ENCODE measurements at places on chromosomes 3 and 15.

DNA sequence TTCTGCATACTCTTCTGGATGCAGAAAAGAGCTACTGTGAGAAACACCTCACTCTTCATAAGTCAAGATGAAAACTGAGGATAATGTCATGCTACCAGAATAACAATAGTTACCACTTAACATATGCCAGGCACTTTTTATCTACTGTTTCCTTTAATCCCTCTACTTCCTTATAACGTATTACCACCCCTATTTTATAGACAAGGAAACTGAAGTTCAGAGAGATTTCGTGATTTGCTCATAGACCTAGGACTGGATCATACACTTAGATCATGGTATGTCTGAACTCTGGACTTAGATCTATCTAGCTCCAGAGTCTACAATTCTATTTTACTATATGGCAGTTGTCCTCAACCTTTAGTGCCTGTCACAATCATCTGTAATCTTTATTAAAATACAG lies 155.7 kb upstream of the TSPAN3 start:
- DNase-seq: no peak

DNA sequence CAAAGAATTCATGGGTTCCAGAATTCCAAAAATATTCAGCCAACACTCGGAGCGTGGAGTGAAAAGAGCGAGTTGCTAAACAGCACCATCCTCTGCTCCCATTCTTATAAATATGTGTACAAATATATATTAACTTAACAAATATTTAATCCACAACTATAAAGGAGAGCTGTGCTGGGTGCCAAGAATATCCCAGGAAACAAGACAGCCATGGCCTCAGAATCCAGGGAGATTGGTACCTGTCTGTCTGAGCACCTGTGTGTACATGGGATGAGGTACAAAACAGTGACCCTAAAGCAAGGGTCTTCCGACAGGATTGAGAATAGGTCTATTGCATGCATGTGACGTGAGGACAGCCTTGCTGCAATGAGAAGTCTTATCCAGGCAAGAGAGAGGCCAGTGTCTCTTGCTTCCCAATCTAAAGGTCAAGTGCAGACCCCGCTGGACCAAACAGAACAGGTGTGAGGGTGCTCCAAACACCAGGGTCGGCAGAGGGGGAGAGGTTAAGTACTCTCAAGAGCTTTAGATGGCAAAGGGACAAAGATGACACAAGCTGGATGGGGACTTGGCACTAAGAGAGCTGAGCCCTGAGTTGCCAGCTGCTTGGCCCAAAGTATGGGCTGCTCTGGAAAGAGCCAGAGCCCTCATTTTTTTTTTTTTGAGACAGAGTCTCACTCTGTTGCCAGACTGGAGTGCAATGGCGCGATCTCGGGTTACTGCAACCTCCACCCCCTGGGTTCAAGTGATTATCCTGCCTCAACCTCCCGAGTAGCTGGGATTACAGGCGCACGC lies 36.2 kb downstream of the HOMER2 start:
- DNase-seq: no peak

DNA sequence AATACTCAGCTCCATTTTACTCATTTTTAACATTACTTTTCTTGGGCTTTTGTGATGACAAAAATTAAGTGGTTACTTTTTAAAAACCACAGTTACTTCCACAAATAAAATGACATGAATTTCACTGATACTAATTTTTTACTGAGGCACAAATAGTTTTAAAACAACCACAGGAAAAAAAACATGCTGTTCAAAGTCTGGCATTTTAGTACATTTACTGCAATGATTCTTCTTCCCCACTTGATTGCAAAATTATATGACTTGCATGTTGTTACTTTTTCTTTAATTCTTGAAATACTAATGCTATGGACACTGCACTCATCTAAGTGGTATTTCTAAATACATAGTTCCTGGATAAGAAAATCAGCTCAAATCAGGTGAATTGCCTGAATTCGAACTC lies 24.8 kb upstream of the SLMAP start:
- peak; percentile 13 for DNase-seq

DNA sequence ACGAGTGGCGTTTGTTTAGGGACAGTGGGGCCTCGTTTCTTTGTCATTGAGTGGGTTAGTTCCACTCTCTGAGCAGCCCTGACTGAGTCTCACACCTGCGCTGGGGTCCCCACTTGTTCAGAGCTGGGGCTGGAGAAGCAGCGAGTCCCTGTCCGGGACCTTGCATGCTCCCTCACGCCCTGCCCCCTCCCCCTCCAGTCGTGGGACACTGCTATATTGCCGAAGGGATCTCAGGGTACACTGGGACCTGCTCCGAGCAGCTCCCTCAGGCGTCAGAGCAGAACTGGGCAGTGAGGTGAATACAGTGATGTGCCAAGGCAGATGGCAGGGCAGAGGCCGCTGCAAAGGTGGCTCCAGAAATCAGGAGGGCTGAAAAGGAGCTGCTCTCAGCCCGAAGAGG lies 59.9 kb upstream of the KLF13 start:
- DNase-seq: no peak

- peak; percentile 83 for DNase-seq
Measured at GRCh38 chr3:9970020-9970652, 16.5 kb downstream of the EMC3 start.

DNA sequence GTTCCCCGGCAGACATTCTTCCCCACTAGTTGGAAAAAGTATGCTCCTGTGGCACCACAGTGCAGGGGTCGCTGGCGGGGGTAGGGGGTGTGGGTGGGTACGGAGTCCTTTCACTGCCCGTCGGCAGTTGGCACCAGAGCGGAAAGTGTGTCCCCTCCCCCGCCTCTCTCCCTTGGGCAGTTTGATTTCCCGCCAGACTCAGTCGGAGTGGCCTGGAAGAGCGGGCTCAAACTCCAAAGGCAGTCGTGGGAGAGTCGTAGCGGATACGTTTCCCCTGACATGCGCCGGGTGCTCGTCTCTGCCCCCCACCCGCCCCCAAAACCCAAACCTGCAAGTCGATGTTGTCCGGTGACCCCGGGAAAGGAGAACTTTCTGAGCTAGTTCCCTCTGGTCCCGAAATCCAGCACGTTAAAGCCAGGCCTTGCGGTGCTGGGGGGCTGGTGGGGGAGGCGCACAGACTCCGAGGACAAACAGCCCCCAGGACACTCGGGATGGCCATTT lies 4.4 kb upstream of the FOXB1 start:
- DNase-seq: no peak

DNA sequence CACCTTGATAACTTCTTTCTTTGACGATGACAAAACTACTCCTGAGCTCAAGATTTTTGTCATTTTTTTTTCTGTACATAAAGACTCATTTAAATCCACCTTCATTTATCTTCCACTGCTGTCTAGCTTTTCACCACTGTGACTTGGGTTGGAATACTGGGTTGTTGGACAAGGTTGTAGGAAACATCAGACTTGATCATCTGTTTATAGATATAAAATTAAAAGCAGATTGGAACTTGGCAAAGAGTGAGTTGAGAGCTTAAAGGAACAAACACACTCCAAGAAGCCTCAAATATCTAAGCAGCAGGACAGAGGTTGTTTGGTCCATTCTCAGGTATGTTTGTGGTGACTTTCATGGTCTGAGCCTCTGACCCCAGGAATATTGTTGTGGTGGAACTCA lies 141.7 kb upstream of the NDN start:
- no peak for DNase-seq

DNA sequence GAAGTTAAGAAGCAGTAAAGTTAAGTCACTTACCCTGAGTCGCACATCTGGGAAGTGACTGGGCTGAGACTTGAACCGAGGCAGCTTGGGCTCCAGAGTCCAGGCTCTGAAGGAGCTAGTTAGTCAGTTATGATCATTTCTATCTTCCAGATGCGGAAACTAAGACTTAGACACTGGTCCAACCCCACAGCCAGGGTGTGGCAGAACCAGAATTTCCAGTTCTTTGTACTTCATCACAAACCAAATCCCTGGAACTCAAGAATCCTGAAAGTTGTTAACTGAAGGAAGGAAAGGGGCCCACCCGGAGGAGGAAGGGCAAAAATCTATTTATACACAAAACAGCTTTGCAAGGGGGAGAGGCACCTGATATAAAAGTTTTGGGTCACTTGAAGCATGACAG lies 389.9 kb downstream of the SHQ1 start:
- DNase-seq: no peak

DNA sequence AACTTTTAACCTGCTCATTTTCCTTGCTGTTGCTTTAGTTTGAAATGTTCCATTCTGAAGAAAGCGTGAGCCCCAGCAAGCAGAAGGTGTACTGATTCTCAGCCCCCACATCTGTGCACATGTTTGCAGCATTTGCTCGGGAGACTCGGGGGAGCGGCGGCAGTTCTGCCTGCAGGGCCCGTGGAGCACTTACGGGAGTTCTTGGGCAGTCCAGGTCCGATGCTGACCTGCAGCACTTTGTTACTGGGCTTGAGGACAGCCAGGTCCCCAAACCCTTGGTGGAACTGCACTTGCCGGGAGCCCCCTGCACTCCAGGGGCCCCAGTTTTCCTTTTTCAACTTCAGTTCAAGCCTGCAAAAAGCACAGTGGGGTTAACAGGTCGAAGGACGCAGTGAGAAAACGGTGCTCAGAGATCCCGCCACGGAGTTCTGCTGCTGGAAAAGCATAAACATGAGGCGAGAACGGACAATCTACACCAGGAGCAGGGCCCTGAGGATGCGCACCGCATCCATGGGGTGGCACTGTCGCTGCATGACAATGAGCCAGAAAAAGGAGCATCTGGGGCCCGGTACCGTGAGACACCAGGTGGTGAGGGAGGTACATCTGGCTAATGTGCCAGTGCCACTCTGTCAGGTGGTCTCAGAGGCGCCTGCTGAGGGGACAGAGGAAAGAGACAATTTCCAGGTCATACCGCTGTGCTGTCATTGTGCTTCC lies 45.6 kb upstream of the LDHAL6B start:
- peak; percentile 20 for DNase-seq

- DNase-seq: no peak
Measured at GRCh38 chr15:84924077-84924731, 39.7 kb downstream of the SLC28A1 start.

GRCh38 chr3:147417551-147418295 lies 8.6 kb downstream of the ZIC1 start:
- no peak for DNase-seq

DNA sequence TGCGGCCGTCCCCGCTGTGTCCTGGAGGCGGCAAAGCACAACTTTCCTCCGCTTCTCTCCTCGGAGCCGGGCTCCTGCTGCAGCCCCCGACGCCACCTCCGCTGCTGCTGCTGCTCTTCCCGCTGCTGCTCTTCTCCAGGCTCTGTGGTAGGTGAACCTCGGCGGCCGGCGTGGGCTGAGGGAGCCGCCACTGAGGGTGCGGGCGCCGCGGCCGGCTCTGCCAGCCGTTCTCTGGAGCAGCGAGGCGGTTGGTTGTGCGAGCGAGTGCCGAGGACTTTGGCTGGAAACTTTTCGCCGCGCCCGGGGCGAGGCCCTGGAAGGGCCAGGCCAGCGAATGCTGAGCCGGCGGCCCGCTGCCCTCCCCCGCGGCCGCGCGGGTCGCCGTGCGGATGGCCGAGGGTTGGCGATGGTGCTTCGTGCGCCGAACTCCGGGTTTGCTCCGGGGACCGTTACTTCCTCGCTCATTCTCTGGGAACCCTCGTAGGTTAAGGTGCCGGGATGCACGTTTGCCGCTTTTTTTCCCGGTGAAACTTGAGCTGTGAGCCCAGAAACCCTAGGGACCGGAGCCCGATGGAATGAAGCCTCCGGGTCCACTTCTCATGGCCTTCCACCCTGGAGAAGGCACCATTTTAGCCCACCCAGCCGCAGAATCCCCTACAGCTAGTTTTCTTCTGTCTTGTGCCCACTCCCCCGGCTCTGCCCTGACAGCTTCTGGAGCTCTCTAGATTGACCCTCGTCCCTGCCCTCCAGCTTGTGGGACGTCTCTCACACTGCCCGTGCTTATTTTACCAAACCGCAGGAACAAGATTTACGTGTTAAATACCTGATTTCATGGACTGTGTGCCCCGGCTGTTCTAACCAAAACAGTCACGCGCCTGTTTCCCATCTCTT lies 660 bp downstream of the NECTIN3 start:
- DNase-seq: peak; percentile 25

GRCh38 chr3:156674911-156675829 lies 780 bp downstream of the TIPARP start:
- peak; percentile 43 for DNase-seq

GRCh38 chr3:115403786-115404185 lies 219.5 kb upstream of the GAP43 start:
- DNase-seq: no peak

GRCh38 chr15:44735482-44736180 lies 697 bp upstream of the TRIM69 start:
- DNase-seq: peak; percentile 16

GRCh38 chr3:32614956-32615355 lies 44.3 kb upstream of the DYNC1LI1 start:
- peak; percentile 93 for DNase-seq
